ENCODE measurements at places on chromosomes 12 and 14. TPM values are rescaled to one million over a fixed set of nuclear protein-coding genes. Genes with fewer than 3 reads are reported as not detected.
A peak's percentile ranks its signal among the peaks of the same experiment; 100 is the strongest.

DNA sequence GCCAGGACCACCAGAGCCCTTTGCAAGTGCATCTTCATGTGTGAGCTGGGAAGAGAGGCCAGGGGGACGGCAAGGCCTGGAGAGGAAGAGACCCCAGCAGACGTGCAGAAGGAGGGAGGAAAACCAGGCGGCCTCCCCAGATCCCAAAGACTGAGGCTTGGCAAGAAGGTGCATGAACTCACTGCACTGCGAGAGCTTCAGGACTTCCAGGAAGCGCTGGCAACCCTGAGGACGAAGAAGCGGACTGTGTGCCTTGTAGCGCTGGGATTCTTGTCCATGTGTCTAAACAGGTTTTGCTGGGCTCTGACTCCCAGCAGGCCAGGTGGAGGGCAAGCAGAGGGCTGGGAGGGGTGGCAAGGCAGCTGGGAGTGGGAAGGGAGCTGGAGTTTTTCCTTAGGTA lies 939 bp downstream of the TGFB3 start:
- peak; percentile 44 for DNase-seq

- no peak for DNase-seq
Observed at GRCh38 chr14:22597771-22598098, 365 bp upstream of the ABHD4 start.

GRCh38 chr14:76473481-76474263 lies 97.7 kb downstream of the ESRRB start:
- peak; percentile 36 for DNase-seq

DNA sequence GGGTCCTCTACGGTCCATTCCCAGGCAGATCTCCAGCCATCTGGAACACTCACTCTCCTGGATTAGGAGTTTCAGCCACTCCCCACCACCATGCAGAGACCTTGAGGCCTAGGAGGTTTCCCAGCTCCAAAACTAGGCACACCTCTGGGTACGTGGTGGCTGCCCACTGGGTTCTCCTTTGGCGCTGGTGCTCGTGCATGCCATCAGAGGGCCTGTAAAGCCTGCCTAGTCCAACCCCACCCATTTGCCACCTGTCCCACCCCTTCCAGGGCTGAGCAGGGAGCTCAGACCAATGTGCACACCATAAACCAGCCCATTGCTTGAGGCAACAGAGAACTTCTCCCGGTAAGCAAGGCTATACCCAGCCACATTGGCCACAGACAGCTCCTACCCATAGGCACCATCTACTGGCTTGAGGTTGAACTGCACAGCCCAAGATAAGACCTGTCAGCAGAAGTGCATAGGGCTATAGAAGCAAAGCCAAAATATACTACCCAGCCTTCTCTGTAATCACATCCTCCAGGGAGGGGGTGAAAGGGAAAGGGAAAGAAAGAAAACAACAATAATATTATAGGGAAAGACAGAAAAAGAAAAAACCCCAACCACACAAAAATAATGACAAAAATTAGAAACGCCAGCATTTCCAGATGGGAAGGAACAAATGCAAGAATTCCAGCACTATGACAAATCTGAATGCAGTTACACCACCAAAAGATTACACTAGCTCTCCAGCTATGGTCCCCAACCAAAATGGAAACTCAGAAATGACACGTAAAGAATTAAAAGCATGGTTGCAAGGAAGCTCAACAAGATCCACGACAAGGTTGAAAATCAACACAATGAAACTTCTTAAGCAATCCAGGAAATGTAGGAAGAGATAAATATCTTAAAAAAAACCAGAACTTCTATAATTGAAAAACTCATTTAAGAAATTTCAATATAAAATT lies 111.9 kb upstream of the CCDC175 start:
- DNase-seq, result peak; percentile 24

- peak; percentile 20 for DNase-seq
Observed at GRCh38 chr14:103555559-103556337, 6.7 kb downstream of the BAG5 start.

GRCh38 chr12:25052196-25052913 lies 103.5 kb upstream of the BCAT1 start:
- no peak for DNase-seq

DNA sequence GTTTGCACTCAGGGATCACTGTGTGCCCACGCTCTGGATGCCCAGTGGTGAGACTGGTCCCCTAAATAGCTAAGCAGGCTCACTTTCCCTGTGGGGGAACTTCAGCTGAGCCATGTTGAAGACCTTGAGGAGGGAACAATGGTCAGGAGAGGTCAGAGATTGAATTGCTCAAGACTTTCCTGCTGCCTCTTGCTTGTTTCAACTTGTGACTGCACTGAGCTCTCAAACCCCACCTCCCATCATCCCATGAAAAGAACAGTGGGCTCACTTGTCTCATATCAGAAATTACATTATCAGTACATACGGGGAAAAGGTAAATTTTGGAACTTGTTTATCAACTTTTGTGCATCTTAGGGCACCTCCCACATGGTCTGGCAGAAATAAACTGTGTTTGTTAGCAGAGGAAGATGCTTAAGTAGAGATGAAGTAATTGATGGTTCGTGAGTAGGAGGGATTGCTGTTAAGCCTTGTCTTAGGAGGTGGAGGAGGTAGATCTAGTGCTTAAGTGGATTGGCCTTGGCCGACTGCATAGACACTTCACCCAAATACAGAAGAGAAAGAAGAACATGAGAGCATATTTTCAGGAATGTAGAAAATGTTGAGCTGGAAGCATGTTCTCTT lies 15.0 kb upstream of the SERPINA1 start:
- no peak for DNase-seq

DNA sequence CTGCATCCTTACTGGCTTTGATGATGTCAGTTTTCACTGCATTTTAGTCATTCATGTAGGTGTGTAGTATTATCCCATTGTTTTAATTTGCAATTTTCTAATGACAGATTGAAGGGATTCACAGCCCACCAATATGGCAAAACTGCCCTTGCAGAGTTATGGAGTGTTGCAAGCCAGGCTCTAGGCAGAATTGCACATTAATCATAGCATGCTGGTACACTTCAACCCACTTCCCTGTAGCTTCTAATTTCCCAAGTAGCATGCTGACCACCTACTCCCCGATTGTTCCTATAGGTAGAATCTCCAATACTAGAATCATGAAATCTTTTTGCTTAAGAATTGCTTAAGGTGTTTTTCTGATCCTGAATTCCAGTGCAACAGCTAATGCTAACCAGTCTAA lies 5.2 kb upstream of the RNASE6 start:
- DNase-seq, result no peak

GRCh38 chr12:107115119-107115518 lies 21.8 kb upstream of the CRY1 start:
- no peak for DNase-seq

GRCh38 chr12:119069147-119069642 lies 87.9 kb downstream of the SRRM4 start:
- DNase-seq, result no peak

GRCh38 chr14:64815257-64815656 lies 64.5 kb downstream of the SPTB start:
- DNase-seq, result no peak

GRCh38 chr12:123051556-123051955 lies 71.1 kb downstream of the ARL6IP4 start:
- DNase-seq, result no peak

DNA sequence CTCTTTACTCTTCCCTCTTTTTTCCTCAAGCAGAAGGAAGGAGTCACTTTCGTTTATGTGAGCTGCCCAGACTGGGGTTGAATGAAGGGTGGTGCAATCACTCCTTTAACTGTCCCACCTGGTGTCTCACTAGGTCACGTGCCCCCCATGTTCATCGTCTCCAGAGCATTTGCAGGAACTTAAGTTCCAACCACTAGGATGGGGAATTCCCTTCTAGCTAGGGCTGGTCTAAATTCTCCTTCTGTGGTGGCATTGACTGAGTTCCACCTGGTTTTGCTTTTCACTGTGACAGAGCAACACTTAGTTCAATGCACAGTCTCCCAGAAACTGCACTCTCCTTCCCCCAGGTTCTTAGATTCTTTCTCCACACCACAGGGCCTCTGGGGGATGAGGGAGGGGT lies 9.5 kb downstream of the FANCM start:
- DNase-seq, result no peak

DNA sequence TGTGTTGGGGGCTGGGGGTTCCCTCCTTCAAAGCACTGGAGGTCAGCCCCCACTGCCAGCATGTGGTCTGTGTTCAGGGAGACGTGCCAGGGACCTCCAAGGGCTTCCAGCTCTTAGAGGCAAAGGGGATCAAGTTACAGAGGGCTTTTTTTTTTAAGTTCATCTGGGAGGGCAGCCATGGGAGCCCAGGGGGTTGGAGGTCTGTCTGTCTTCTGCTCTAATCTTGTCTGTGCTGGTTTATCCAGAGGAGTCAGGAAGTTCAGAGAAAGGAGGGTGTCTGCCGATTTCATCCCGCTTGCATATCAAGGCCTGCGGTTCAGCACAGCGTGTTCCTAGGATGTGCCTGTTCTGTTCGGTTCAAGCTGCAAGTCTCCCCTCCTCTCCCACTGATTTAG lies 72.2 kb downstream of the TMEM132C start:
- no peak for DNase-seq

DNA sequence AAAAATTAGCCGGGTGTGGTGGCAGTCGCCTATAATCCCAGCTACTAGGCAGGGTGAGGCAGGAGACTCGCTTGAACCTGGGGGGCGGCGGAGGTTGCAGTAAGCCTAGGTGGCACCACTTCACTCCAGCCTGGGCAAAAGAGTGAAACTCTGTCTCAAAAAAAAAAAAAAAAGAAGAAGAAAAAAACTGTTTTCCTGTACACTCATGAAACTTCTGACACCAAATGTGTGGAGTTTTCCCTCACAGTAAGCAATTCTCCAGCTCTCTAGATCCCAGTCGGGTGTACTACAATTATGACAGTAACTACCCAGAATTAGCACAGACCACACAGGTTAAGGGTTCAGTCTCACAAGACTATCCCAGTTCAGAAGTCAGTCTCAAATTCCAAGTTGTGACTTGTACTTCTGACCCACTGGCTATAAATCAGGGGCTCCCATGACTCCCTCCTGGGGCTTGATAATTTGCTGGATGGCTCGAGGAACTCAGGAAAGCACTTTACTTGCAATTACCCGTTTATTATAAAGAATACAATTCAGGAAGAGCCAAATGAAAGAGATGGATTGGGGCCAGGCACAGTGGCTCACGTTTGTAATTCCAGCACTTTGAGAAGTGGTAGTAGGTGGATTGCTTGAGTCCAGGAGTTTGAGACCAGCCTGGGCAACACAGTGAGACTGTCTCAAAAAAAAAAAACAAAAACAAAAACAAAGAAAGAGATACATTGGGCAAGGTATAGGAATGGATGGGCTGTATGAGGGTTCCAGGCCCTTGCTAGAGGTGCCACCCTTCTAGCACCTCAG lies 12.4 kb upstream of the ARF6 start:
- no peak for DNase-seq

DNA sequence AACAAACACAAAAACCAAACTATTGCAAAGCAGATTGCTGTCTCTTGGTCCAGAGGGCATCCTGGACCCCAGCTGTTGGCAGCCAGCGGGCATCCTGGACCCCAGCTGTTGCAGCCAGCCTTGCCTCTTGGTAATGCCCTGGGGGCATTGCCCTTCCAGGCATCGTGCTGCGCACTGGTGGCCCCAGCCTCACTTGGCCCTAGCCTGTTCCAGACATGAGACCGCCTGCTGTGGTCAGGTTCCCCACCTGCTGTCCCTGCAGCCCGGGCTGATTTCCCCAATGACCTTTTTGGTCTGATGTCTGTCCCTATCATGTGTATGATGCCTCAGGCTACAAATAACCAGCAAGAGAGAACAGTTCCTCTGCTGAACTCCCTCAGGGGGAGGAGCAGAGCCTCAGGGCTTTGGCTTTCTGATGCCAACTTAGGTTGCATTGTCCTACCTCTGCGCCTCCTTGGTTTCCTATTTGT lies 20.8 kb downstream of the MLXIP start:
- DNase-seq, result no peak

DNA sequence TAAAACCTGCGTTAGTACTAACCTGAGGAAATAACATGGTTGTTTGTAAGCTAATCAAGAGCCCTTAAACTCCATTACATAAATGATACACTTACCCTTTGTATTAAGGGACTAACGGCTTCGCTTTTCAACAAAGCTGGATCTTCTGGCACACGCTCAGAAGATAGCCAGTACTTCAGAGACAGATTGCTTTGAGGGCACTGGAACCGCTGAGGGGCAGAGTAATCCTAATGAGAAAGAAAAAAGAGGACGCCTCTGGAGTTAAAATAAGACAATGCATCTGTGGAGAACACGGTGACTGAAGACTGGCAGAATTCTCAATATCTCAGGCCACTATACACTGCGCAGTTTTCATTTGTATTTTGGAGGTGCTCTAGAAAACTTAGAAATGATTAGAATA lies 1.5 kb upstream of the KTN1 start:
- no peak for DNase-seq

GRCh38 chr12:4800555-4800954 lies 80.4 kb downstream of the GALNT8 start:
- no peak for DNase-seq

- no peak for DNase-seq
Observed at GRCh38 chr14:68293404-68293803, 473.8 kb downstream of the RAD51B start.

The RND1 gene
- total RNA-seq, result 0.79 TPM

The RNU4-1 gene
- total RNA-seq, result 6,779 TPM

The OAS1 gene
- total RNA-seq, result 18.1 TPM

The RNF212B gene
- not detected for total RNA-seq

The SGPP1 gene
- 8.6 TPM for total RNA-seq

The ASCL1 gene
- total RNA-seq, result not detected

The DAO gene
- not detected for total RNA-seq

The OTX2 gene
- total RNA-seq, result not detected

All from left cardiac atrium (tissue), 4 donors.